Stimulated activated CD8-positive, alpha-beta memory T cell treated with anti-CD3 and anti-CD28 coated beads, Interleukin-12 subunit alpha, Interleukin-12 subunit beta, amount 100 ng/mL, for 4 hours (primary cell): ENCODE measurements at places on chromosomes 12 and 14.

DNA sequence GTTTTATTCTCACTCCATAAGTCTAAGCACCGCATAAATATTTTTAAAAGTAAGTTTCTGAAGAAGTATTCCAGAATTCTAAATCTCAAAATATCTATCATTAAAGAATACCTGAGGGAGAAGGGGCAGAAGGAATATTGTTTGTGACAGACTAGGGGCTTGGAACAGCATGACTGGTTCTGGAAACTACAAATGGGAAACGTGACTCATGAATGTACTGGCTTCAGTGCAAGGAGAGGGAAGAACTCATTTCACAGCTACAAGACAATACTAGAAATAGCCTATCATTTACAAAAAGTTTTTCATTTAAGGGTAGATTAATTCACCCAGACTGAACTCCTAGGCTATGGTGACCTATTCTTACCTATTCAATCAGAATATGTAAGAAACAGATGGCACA lies 121.3 kb downstream of the SLC25A21 start:
- DNase-seq = no peak

DNA sequence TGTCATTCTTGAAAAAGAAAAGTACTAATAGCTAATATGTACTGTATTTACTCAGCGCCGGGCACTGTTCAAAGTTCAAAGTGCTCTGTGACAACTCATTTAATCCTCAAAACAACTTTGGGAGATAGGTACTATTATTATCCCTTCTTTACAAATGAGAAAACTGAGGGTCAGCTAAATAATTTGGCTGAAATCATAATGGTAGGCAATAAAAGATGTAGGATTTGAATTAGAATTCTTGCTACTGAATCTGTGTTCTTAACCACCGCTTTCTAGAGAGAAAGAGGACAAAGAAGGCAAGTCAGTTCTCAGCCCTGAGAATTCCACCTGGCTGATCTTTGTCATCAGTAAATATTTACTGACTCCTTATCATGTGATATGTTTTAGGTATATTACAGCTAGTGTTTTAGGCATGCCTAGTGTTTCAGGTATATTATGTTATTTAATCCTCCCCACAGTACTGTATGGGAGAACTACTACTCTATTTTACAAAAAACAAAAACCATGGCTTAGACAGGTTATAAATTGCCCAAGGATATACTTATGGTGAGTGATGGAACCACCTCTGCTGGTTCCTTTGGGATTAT lies 205.7 kb upstream of the GZMB start:
- DNase-seq = no peak

DNA sequence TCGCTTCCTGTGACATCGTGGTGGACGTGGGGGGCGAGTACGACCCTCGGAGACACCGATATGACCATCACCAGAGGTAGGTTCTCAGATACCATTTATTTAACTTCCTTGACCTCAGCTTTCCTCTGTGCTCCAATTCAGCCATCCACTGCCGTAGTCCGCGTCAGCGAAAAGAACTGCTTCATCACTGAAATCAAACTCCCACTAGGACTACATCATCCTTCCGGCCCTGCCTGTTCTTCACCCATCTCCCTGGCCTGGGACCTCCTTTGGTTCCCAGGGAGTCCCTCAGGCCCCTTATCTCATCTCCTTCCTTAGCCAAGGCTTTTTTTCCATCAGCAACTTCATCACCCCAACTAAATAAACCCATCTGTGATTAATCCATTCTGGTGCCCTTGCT lies 692 bp downstream of the MYG1 start:
- no peak for DNase-seq

- DNase-seq = no peak
Measured at GRCh38 chr14:98219638-98220037, 1052.4 kb downstream of the BCL11B start.

- no peak for DNase-seq
Measured at GRCh38 chr12:6532927-6533652, 1.2 kb upstream of the GAPDH start.
